WTC11 (cell line): ENCODE measurements at places on chromosomes 3 and 15. TPM values are rescaled to one million over a fixed set of nuclear protein-coding genes. Genes with fewer than 3 reads are reported as not detected.
A peak's percentile ranks its signal among the peaks of the same experiment; 100 is the strongest.

DNA sequence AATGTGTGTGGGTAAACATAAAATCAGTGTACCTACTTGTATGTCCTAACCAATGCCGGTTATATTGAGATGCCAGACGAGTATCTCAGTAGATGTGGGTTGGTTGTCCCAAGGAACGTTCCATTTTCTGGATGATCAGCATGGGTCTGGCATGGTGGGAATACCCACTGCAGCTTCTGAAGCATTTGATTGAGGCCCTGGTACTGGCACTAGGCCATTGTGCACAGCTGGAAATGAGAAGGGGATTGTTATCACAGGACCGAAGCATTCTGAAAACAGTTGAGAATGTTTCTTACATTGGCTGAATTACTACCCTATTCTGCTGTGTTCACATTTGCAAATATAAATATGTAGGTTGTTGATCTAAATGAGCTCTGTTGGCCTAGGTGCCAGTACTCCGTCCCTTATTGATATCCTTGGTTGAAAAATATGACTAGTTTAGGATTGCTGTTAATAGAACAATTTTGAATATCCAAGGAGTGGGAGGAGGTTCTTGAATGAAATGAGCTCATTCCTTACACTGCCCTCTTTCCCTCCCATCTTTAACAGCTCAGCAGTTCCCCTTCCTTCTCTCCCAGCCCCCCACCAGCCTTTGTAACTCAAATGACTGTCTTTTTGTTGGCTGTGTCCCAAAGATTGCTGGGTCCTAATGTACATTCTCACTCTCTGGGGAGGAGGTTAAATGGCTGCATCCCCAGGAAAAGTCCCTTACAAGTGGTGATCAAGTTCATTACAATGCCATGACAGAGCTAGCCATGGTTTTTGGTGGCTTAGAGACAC is 293.3 kb upstream of the TPM1 start:
- peaks cover 31% of the 10 kb centered on the region for H3K4me1 ChIP-seq
- peak overlapping the region; percentile 75 for H3K27ac ChIP-seq
- H3K27me3 ChIP-seq: no peaks in the 10 kb centered on the region
- no peak for DNase-seq
- H3K36me3 ChIP-seq: peaks cover 10% of the 10 kb centered on the region
- no peak overlapping the region for H3K4me3 ChIP-seq

- no peak overlapping the region for H3K27ac ChIP-seq
- no peak for DNase-seq
- H3K4me1 ChIP-seq: peaks cover 10% of the 10 kb centered on the region
- H3K27me3 ChIP-seq: no peaks in the 10 kb centered on the region
- no peak overlapping the region for H3K4me3 ChIP-seq
Observed at GRCh38 chr15:48354694-48355303, 23.6 kb downstream of the DUT start.

GRCh38 chr3:18223571-18223970 is 201.6 kb downstream of the SATB1 start:
- H3K27me3 ChIP-seq: no peaks in the 10 kb centered on the region
- peaks cover 14% of the 10 kb centered on the region for H3K4me1 ChIP-seq
- H3K4me3 ChIP-seq: no peak overlapping the region
- no peaks in the 10 kb centered on the region for H3K36me3 ChIP-seq

DNA sequence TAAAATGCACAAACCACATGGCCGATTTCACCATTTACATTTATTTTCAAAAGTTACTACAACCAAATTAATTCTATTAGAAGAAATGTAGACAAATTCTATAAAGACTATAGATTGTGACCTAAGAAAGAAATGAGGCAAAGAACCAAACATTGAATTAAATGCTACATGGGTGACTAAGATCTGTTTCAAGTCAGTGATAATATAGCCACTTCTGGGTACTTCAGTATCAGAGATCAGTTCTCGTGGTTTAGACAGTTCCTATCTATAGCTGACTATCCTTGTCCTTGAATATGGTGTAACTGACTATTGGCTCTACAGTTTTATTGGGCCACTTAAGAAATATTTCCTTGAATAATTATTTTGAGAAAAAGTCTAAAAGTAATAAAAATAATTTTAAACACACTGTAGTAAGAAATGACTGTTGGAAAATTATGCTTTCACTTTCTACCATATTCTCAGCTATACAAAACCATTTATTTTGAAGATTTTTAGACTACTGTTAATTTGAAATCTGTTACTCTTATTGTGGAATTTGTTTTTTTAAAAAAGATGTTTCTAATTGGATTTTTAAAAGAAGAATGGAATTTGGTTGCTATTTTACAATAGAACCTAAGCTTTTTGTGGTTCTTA is 14.1 kb downstream of the KCNMB3 start:
- H3K4me1 ChIP-seq: peaks cover 12% of the 10 kb centered on the region
- no peak overlapping the region for H3K4me3 ChIP-seq
- 0 out of 2 replicates have a peak, but pooled peaks cover 3% of the 10 kb centered on the region for H3K36me3 ChIP-seq
- H3K27me3 ChIP-seq: no peaks in the 10 kb centered on the region
- DNase-seq: no peak

- no peaks in the 10 kb centered on the region for H3K36me3 ChIP-seq
- no peak overlapping the region for H3K4me3 ChIP-seq
- no peak overlapping the region for H3K27ac ChIP-seq
Observed at GRCh38 chr3:60841355-60841754, 409.9 kb downstream of the FHIT start.

DNA sequence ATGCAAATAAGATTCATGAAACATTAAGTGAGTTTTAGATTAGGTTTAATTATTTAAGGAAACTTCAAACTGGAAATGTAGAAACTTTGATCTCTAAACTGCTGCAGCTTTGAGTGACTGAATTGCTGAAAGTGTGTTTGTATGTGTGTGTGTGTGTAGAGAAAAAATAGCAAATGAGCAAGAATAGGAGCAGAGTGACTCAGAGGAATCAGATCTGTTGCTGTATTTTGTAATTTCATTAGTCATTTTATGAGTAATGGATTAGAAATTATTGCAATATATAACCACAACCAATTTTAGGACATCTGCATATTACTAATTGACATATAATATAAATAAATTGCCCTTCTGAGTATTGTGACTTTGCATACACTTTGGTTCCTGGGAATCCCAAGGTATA is 52.8 kb upstream of the SLC9A9 start:
- no peaks in the 10 kb centered on the region for H3K27me3 ChIP-seq
- DNase-seq: no peak
- H3K36me3 ChIP-seq: no peaks in the 10 kb centered on the region
- H3K27ac ChIP-seq: no peak overlapping the region
- no peak overlapping the region for H3K4me3 ChIP-seq

DNA sequence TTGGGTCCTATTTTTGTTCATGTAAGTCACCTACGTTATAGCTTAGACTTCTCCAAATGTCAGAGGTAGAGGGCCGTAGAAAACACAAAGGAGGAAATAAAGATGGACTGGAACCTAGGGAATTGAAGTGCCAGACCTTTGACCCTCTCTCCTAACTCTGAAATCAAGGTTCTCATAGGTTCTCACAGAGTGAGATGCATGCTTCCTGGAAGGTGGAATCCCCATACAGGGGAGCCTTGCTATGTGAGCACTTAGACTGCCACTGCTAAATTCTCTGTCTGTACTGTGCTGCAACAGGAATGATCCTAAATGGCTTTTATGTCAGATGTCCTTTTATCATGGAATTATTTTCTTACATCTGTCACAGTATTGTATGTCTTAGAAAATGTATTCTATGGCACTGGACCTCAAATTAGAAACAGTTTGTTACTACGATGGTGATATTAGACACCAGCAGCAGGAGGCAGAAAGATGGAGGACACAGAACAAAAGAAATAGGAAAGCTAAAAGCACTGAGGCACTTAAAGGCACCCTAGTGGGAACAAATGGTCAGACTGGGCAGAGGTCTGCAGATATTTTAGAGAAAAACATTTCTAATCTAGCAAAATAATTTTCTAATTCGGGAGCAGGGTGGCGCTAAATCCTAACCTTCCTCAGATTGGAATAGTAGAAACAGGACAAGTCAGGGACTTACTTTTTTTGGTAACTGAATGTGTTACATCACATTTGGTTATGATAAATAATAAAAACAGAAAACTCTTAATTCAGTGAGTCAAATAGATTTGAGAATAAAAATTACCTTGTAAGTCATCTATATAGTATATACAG is 60.2 kb upstream of the CDAN1 start:
- H3K36me3 ChIP-seq: peaks cover 3% of the 10 kb centered on the region; the same call in 1 of the 2 replicates
- H3K27me3 ChIP-seq: no peaks in the 10 kb centered on the region
- H3K4me3 ChIP-seq: no peak overlapping the region
- H3K27ac ChIP-seq: no peak overlapping the region
- DNase-seq: no peak

DNA sequence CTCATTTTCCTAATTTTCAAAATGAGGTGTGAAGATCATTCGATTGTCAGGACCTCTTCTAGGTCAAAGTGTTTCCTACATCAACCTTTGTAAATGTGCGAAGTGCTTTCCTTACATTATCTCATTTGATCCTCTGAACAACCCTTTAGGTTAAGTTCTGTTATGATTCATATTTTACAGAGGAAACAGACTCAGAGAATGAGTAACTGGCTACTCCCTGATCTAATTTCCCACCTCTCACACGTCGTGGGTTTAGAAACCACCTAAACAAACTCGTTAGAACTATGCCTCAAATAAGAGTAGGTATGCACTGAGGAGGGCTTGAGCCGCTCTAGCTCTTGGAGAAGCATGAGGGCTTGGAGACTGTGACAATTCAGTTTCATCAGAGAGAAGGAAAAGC is 148.6 kb downstream of the CD47 start:
- no peaks in the 10 kb centered on the region for H3K36me3 ChIP-seq
- H3K27me3 ChIP-seq: no peaks in the 10 kb centered on the region
- no peak for DNase-seq
- peaks cover 20% of the 10 kb centered on the region for H3K4me1 ChIP-seq
- no peak overlapping the region for H3K4me3 ChIP-seq

DNA sequence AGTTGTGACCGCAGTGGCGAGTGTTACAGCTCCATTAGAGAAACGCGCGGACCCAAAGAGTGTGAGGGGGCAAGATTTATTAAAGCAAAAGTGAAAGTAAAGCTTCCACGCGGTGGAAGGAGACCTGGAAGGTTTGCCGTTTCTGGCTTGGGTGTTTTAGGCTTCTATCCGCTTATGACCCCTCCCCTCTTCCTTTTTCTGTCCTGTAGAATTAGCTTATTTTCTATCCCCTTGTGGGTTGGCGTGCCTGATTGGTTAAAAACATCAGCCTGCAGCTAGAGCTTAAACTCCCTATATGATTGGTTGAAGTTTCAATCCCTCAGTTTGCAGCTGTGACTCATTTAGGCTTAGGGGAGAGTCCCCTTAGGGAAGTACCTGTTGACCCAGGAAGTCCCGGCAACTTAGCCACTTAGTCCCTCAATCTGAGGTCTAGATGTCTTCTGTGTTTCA is 39.6 kb downstream of the C3orf38 start:
- H3K36me3 ChIP-seq: peaks cover 44% of the 10 kb centered on the region
- DNase-seq: no peak
- no peak overlapping the region for H3K4me3 ChIP-seq
- peaks cover 26% of the 10 kb centered on the region for H3K4me1 ChIP-seq
- H3K27me3 ChIP-seq: peaks cover 7% of the 10 kb centered on the region; the same call in 1 of the 2 replicates
- no peak overlapping the region for H3K27ac ChIP-seq

DNA sequence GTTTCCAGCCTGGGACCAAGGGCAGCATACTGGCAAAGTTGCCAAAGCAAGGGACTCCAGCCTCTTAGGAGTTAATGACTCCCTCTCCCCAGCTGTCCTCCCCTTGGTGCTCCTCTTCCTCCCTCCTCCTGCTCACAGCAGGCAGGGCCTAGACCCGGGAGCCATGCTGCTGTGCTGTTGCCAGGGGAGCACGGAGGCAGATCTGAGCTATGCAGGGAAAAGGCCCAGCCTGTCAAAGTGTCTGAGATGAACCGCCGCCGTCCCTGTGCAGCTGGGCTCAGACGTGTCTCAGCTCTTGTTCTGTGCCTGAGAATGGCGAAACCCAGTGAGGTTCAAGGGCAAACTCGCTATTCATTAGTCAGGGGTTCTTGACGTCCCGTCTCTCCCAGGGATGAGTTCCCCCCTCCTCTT is 60.8 kb upstream of the POLG start:
- peaks cover 41% of the 10 kb centered on the region for H3K4me1 ChIP-seq
- H3K27me3 ChIP-seq: peaks cover 99% of the 10 kb centered on the region
- no peaks in the 10 kb centered on the region for H3K36me3 ChIP-seq
- no peak overlapping the region for H3K27ac ChIP-seq
- DNase-seq: no peak

DNA sequence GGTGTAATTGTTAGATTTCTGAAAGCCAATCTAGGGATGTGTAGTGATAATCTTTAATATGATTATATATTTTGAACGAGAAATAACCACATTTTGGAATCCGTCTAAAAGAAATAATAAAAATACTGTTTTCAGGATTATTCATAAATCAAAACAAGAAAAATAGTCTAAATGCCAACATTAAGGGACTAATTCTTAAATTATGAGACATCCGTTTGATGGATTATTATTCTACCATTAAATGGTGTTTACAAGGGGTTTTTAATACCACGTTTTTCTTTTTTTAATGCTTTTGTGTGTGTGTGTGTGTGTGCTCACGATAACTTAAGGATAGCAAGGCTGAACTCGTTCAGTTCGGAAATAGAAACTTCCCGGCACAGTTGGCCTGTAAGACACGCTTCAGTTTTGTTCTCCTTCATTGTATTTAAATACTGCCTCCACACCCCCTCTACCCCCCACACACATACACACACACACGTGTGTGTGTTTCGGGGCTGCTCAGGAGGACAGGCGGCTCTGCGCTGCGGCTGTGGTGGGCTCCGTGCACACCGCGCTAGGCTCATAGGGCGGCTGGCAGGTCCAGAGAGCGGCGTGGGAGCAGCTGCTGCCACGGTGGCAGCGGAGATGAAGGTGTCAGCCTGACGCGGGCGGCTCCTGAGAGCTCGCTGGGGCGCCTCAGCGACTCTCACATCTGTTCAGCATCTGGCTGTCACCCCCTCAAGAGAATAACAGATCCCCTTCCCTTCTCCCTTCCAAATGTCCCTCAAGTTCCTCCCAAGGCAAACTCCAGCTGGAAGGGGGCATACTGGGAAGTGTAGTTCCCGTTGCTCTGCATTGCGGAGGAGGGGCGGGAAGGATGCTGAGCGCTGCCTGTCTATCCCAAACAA is 23.0 kb upstream of the ANP32A start:
- DNase-seq: peak; percentile 65
- H3K27me3 ChIP-seq: peaks cover 49% of the 10 kb centered on the region
- no peak overlapping the region for H3K27ac ChIP-seq
- no peaks in the 10 kb centered on the region for H3K36me3 ChIP-seq
- H3K4me1 ChIP-seq: peaks cover 4% of the 10 kb centered on the region

GRCh38 chr15:98063315-98063714 is 102.8 kb downstream of the ARRDC4 start:
- DNase-seq: no peak
- H3K27me3 ChIP-seq: no peaks in the 10 kb centered on the region
- peaks cover 7% of the 10 kb centered on the region for H3K36me3 ChIP-seq
- no peak overlapping the region for H3K4me3 ChIP-seq
- H3K4me1 ChIP-seq: no peaks in the 10 kb centered on the region
- no peak overlapping the region for H3K27ac ChIP-seq

DNA sequence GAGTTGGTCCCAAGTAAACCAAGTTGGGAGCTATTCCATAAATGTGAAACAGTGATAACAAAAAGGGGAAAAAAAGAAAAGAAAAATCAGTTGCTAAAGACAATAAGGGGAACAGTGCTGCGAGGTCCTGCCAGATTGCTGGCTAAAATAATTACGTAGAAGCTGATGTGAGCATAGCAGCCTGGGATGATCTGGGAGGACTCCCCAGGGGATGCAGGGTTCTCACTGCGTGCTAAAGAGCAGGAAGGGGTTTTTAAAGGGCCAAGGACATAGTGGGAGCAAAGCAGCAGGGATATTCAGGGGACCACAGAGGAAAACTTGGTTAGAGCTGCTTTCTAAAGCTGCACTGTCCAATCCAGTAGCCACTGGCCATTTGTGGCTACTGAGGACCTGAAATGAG is 133.0 kb upstream of the UMPS start:
- H3K36me3 ChIP-seq: no peaks in the 10 kb centered on the region
- H3K4me3 ChIP-seq: no peak overlapping the region
- no peak for DNase-seq
- H3K27me3 ChIP-seq: no peaks in the 10 kb centered on the region

The GOLGA6L22 gene
- not detected in 3 replicates for total RNA-seq

The SLC12A1 gene
- 0.15 to 0.39 TPM (median 0.39 TPM) in 3 replicates for total RNA-seq

The CFAP20DC gene
- total RNA-seq: 4.9 to 6.1 TPM (median 5.7 TPM) in 3 replicates

The DET1 gene
- 5.8 to 6.1 TPM (median 6.1 TPM) in 3 replicates for total RNA-seq
